ENCODE measurements at places on chromosomes 11 and 22.

DNA sequence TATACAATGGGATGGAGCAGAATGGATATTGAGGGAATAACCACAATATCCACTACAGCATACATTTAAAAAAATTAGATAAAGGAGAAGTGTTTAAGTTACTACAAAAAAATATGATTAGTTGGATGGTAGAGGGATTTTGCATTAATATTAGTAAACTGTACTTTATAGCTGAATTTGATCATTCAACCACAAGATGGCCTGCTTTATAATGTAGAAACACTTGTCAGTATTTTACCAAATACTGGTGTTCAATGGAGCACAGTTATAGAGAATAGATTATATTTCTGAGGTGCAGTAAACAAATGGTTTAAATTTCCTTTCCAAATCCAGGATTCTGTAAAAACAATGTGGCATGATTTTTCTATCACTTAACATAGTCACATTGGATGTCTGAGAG is 818.8 kb upstream of the CHORDC1 start:
- no peak for DNase-seq

DNA sequence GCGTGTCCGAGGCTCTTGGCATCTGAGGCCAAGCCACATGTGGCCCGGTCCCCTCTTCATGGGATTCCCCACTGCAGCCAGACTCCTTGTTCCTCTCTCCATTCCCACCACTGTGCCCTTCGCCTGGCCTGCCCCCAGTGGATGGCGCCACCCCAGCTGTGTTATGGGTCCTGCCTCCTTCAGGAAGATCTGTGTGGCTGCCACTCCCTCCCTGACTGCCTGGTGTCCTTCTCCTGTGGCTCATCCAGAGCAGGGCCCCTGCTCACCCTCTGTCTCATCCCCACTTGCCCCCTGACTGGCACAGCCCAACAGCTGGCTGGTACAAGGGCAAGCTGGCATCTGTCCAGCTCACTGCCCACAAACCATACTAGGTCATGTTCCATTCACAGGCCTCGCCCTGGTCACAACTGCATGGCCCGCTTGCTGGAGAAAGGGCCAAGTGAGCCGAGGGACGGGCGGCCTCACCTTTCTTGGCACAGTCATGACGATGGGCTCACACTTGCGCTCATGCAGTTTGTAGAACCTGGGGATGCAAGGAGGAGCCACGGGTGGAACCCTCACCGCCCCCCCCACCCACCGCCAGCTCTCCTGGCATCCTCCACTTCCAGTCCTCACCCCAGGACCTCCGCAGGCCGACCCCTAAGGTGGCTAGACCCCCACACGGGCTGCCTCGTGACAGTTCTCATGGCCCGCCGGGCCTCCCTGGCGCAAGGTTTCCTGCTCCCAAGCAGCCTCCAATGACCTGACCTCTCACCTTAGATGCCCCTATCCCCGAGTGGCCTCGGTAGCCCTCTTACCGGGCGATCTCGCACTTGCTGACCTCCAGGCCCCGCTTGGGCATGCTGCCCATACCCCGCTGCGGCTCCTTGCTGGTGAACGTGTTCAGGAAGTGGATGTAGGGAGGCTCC is 2.1 kb upstream of the PTPRCAP start:
- no peak for DNase-seq

DNA sequence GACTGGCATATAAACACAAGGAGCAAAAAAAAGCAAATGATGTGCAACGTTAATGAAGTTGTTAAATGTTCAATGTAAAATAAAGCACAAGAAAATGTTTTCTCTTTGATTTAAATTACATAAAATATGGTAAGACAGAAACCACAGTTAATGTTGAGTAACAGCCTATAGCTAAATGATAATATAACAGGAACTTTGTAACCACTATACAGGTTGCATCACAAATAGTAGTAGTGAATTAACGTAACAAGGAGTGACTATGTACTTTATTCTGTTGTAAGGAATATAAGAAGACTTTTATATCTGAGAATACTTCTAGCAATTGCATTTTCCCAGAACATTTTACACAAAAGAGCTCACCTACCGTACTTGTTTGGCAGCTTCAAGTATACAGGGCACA is 16.9 kb downstream of the SAAL1 start:
- no peak for DNase-seq

- DNase-seq, result peak; percentile 76
These were observed 585 bp downstream of the PI4KA start for GRCh38 chr22:20857838-20858614.

DNA sequence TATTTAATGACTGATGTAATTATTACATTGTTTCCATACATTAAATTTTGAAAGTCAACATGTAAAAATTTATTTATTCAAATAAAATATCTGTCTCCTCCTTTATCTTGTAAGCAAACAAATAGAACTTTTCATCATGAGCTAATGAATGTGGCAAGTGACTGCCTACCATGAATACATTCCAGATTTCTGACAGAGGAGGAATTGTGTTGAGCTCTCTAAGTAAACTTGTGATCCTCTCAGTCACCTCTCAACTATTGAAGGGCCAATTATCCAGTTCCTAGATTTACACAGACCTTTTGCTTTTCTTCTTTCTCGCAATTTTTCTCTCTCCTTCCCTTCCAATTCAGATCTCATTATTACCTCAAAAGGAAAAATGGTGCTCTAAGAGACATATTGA is 21.5 kb downstream of the PRRG4 start:
- no peak for DNase-seq

DNA sequence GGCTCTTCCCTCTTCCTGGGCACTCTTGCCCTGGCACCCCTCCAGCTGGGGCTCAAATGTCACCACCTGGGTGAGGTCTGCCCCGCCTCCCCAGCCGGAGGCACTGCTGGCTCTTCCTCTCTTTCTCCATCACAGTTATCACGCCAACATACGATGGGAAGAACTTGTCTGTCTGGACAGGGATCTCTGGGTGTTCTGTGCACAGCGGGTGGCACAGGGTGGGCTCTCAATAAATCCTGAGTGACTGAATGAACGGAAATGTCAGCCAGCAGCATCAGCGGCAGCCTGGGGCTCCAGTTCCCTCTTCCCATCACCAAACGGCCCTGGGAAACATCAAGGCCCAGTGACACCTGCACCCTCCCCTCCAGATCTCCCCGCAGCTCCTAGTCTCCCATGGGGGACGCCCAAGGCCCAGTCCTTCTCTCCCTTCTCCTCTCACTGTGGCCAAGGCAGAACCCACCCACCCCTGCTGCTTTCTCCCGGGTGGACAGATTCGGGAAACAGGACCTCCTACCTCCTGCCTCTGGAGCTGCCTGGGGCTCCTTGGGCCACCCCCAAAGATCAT is 440 bp upstream of the SLC25A45 start:
- DNase-seq, result no peak

DNA sequence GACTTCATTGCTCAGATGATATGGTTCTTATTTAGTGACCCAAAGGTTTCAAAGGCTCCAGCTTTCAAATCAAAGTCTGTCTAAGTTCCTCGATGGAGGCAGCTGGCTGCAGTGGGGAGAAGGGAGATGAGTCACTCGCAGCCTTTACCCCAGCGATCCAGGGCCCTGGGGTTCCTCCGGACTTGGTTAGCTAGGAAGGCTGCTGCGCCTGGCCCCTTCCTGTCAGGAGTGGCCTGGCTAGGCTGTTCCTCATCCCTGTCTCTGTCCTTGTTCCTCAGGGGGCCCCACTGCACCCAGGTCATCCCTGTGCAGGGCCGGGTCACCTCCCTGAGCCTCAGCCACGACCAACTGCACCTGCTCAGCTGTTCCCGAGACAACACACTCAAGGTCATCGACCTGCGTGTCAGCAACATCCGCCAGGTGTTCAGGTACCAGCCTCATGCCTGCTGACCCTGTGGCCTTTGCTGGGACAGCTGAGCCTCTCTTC is 13.9 kb downstream of the ATG16L2 start:
- DNase-seq, result no peak

- DNase-seq, result peak; percentile 64
These were observed 25.0 kb upstream of the TMPRSS4 start for GRCh38 chr11:118051611-118052461.

GRCh38 chr11:63564056-63564774 is 1.0 kb upstream of the PLAAT2 start:
- no peak for DNase-seq

DNA sequence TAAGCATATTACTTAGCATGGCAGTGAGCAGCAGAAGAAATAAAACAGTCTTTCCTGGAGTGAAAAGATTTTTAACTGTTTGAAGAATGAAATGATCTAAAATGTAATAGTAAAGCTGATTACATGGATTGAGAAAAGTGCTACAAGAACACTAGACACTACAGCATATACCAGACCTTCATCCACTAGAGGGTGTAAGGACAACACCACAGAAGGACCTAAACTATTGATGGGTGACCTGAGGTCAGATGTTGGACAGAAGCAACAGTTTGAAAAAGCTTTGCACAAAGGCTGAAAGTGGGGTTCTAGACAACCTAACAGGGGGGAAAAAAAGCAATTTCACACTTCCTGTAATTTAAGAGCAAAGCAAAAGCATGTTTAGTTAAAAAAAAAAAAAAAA is 97.7 kb downstream of the RBFOX2 start:
- DNase-seq, result no peak

- no peak for DNase-seq
These were observed 18.3 kb upstream of the DDX17 start for GRCh38 chr22:38524429-38524828.

DNA sequence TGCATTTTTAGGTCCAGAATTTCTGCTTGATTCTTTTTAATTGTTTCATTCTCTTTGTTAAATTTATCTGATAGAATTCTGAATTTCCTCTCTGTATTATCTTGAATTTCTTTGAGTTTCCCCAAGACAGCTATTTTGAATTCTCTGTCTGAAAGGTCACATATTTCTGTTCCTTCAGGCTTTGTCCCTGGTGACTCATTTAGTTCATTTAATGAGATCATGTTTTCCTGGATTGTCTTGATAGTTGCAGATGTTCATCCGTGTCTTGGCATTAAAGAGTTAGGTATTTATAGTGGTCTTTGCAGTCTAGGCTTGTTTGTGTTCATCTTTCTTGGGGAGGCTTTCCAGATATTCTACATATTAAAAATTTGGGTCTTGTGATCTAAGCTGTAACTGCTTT is 694.8 kb upstream of the CCDC179 start:
- no peak for DNase-seq

- no peak for DNase-seq
These were observed 2.1 kb upstream of the GNAZ start for GRCh38 chr22:23068096-23068831.

- no peak for DNase-seq
These were observed 44.9 kb downstream of the TTC17 start for GRCh38 chr11:43403357-43404231.

- no peak for DNase-seq
These were observed 404.3 kb upstream of the TENM4 start for GRCh38 chr11:79845002-79845709.

DNA sequence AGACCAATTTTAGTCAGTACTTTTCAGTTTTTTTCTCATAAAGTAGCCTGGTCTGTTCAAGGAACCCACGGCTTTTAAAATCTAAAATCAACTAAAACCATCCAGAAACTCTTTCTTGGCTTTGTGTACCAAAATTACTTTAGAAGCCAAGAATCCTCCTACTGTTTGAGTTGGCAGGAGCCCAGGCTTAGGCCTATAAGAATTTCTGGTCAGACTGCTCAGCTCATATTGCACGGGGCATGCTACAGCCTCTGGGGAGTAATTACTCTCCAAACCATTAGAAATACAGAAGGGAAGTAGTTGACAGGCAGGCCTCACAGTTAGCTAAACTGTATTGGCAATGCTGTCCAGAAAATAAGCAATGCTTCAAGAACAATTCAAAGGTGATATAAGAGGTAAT is 1862.9 kb upstream of the RAG2 start:
- DNase-seq, result no peak

- no peak for DNase-seq
These were observed 484.0 kb downstream of the ETS1 start for GRCh38 chr11:128103278-128103873.

- no peak for DNase-seq
These were observed 13.0 kb upstream of the CXCR5 start for GRCh38 chr11:118870396-118871343.

DNA sequence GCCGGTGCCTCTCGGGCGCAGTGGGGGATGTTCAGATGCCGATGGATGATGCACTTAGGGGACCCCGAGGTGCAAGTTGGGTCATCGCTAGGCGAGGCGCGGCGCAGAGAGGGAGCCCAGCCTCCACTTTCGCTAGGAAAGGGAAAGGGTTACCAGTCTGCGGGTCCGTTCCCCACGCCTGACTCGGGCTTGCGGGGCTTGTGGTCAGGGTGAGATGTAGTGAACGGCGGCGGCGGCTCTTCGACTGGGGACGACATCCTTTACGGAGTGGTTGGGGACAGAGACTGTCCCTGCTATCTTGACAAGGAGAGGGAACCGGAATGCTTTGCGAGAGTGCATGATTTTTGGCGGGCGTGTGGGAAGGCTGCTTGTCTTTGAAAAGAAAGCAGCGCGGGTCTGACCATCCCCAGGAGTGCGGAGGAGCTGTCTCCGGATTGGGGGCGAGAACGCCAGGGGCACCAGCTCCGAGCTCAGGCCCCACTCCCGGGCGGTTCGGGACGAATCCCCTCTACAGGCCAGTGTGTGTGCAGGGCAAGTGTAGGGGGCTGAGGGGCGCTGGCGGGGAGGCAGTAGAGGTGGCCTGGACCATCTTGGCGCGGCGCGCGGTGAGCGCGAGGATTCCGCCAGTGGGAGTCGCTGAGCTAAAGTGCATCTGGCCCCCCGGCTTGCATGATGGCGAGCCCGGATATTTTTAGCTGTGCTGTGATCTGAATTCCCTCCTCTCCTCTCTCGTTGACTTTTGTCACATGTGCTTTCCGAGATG is 1.1 kb downstream of the FAT3 start:
- no peak for DNase-seq

GRCh38 chr11:47941907-47942558 is 38.3 kb upstream of the PTPRJ start:
- no peak for DNase-seq

GRCh38 chr11:78889698-78890097 is 315.0 kb upstream of the NARS2 start:
- DNase-seq, result no peak

DNA sequence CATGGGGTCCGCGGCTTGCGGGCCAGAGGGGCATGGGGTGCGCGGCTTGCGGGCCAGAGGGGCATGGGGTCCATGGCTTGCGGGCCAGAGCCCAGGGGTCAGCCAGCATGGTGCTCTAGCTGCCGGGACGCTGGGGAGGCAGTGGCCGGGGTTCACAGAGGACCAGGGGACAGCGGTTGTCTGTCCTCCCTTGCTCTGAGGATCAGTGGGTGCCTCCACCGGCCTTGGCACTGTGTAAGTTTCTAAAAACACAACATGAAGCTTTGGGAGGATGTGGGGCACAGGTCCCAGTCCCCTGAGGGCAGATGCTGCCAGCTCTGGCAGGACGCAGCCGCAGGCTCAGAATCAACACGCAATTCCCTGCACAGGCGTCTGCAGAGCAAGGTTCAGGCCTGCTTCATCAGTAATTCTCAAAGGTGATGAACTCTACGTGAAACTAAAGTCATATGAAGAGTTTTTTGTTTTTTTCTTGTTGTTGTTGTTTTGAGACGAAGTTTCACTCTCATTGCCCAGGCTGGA is 3.0 kb downstream of the MLC1 start:
- DNase-seq, result no peak

GRCh38 chr11:134562941-134563471 is 151.0 kb upstream of the B3GAT1 start:
- no peak for DNase-seq

GRCh38 chr11:1568441-1568911 is 3.6 kb downstream of the DUSP8 start:
- DNase-seq, result no peak

Data from activated naive CD4-positive, alpha-beta T cell (primary cell).